ENCODE measurements at places on chromosomes 12 and 14.

- DNase-seq = no peak
Measured at GRCh38 chr12:52828156-52828555, 6.0 kb downstream of the KRT79 start.

GRCh38 chr12:5171701-5172100, 128.0 kb downstream of the KCNA5 start:
- DNase-seq = peak; percentile 25

- DNase-seq = no peak
Measured at GRCh38 chr12:109771746-109772621, 58.4 kb downstream of the FAM222A start.

DNA sequence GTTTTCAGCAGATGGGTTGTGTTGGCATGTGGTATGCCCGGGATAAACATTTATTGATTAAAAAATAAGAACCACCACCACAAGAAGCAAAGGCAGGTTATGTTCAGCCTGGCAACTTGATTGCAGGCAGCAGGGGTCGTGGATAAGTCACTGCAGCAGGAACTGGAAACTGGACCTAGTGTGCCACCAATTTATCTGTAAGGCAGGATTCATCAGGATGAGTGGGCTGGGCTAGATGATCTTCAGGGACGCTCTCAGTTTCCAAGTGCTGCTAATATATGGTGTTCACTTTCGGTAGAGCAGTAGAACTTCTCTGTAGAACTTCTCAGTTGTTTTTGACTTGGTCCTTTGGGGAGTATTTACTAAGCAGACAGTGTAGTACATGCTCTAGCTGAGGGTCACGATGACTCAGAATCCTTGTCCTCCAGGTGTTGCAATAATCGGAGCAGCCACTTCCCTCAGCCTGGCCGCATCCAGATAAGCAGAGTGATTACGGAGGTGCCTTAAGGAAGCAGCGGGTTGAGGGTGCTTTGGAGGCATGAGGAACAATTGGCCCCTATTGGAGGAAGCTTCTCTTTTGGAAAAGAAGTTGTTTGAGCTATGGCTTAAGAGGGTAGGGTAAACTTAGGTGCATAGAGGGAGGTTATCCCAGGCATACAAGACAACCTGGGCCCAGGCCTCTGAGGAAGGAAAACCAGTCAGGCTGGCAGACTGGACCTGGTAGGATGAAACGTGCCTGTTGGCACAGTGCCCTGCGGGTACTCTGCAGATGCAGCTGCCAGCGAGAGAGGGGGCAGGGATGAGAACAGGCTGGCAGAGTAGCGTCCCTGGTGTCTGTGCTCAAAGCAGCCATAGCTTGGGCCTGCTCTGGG, 104.0 kb downstream of the GPR135 start:
- DNase-seq = no peak

- DNase-seq = peak; percentile 57
Measured at GRCh38 chr12:123928274-123928865, 44.3 kb downstream of the CCDC92 start.

DNA sequence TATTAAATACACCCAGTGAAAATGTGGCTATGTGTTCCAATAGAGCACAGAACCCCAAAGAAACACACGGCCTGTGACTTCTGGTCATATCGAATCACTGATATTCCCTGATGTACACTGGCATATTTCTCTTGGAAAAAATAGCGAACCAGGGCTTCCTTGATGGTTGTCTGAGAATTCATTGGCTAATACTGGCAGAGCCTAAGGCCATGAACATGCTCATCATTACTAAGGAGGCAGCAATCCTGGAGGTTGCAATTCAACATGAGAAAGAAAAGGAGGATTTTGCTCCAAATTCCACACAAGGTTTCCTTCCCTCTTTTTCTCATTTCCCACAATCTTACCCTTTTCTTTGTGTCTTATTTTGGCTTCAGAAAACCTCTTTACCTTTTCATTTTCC, 212.9 kb upstream of the HMGA2 start:
- DNase-seq = no peak

- DNase-seq = no peak
Measured at GRCh38 chr14:55556929-55557623, 22.9 kb upstream of the KTN1 start.

DNA sequence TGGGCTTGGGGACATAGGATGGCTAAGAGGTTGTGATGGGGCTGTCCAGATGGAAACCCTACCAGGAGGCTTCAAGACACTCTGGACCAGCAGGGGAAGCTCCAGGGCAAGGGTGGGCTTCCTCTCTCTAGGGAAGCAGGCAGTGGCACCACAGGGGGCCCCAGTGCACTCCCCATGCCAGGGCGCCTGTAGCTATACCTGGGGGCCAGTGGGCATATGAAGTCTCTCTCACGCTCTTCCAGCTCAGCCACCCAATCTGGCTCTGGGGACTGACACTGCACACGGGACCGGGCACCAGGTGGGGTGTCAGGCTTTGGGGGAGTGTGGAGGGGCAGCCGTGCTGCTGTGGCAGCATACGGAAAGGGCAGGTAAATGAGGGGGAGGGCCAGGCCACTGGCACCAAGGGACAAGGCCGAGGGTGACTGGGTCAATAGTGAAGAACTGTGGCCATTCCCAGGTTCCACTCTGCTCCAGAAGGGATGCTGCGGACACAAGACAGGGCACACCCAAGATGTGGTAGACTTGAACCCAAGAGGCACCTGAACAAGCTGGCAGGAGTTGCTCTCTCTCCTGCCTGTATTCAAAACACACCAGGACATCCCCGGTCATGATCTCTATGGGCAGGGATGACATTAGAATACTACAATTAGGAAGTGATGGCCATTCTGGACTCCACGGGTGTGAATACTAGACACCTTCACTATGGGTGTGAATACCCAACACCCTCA, 27.5 kb downstream of the RFLNA start:
- DNase-seq = no peak

DNA sequence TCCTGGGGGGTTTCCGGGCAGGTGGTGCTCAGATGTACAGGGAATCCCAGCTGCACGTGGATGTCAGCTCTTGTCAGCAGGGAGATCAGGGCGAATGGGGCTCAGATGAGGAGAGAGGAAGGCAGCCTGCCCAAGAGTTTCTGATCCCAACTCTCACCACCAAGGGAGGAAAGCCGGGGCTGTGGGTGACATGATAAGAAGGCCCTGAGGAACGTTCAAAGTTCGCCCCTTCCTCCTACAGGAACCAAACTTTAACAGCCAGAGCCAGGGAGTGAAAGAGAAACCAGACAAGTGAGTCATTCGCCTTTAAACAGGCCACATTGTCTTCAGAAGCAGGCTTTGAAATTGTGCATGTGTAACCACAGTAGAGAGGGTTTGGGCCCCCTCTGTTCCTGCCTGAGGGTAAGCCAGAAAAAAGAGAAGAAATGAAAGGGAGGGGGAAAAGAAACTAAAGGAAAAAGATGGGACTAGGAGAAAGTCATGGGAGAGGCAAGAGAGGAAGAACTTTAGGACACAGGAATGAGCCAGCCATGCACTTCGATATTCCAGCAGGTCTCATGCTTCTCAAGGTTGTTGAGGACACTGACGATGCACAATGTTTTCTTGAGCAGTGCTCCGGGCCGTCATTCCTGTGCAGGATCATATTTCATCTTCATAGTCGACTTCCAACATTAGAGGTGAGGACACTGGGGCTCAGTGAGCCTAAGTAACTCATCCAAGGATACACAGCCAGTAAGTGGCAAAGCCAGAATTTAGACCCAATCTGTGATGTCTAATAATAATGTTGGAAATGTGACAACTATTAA, 691.4 kb upstream of the TBX3 start:
- peak; percentile 41 for DNase-seq

DNA sequence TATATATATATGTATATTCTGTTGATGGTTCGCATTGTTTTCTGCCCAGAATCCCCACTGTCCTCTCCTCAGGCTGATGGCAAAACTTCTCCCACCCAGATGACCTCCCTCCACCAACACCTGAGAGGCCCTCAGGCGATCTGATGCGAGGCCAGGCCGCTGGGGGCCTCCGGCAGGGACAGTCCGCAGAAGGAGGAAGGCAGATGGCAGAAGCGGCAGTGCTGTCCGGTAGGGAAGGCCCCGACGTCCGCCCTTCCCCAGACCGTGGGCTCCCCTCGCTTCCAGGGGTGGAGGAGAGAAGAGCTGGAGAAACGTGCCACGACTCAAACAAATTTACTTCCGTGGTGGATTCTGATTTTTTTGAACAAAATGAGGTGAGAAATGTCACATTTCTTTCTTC, 178.3 kb upstream of the RGS6 start:
- DNase-seq = no peak

DNA sequence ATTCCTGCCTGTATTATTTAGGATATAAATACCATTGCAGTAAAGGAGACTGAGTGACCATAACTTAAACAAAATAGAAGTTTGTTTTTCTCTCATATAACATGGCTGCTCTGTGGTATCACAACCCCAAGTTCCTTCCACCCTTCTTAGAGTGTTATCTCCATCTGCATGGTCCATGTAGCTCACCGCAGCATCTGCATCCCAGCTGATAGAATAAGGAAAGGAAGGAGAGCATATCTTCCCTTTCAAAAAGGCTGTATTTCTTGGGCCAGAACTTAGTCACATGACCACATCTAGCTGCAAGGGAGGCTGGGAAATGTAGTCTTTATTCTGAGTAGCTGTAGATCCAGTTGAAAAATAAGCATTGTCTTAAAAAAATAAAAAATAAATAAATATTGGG, 184.8 kb upstream of the NUDT4 start:
- DNase-seq = no peak

GRCh38 chr12:75444429-75445136, 36.0 kb upstream of the GLIPR1 start:
- no peak for DNase-seq

- DNase-seq = peak; percentile 28
Measured at GRCh38 chr14:56659964-56660551, 80.5 kb downstream of the TMEM260 start.

DNA sequence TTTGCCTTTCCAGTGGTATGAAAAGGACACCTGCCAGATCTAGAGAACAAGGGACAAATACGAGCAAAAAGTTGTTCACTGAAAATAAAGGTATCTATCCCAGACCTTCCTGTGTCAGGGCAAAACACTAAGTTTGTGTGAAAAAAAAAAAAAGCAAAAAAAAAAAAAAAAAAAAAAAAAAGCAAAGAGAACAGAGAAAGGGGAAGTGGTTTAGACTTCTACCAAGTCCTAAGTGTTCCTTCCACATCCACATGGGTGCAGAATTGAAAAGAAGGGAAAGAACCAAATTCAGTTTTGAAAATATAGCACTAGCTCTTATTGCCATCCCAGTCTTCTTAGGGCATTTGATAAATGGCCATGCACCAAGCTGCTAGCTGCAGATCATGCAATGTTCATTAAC, 41.7 kb downstream of the ZCRB1 start:
- DNase-seq = no peak

- no peak for DNase-seq
Measured at GRCh38 chr12:34605510-34605887, 583.2 kb downstream of the ALG10 start.

DNA sequence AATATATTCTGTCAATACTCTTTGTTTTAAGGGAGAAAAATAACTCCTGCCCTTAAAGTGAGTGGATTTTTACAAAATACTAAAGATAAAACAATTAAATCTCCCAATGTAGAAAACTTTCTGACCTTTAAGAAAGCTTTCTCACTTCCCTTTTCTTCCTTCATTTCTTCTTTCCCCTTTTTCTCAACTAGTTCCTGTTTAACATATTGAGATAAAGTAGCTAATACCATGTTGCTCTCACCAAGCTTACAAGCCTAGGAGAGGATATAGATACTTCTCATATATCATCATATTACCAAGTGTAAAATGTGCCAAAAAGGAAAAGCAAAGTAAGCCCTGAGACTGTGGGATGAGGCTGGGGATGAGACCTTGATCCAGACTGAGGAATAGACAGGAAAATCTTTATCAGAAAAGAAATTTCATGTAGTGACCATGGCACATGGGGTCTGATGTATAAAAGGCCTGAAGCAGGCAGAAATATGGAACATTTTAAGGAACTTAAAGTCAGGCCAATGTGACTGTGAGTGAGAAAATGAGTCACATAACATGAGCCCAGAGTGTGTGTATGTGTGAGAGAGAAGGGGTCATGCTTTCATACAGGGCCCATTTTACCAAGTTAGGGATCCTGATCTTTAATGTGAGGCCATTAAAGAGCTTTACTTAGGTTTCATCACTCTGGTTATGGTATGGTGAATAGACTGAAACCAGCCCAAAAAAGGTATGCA, 1.6 kb upstream of the RPL10L start:
- no peak for DNase-seq

DNA sequence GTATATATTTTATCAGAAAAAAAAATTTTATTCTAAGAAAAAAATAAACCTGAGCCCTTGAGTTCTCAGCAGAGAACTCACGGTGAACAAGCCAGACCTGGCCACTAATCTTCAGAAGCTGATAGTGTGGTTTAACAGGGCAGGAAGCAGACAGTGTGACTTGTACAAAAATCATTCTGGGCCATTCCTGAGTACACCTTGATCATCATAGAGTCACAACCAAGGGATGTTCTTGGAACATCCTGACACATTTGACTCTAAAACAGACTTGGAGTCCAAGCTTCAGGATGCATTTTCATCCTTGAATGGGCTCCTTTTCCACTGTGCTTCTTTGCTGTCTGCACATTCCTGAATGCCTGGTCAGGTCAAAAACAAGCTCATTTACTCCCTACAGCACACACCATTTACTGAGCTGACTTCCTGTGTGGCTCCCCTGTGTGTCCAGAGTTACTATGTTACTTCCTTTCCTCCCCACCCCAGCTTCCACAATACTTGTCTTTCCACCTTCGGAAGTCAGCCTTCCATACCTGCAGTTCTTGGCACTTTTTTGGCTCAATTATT, 112.0 kb downstream of the ANO6 start:
- no peak for DNase-seq

GRCh38 chr14:96038920-96039632, at the start of gene C14orf132:
Gene C14orf132, plus strand, starts transcription at chr14:96039362. Its CDS starts 139 bp downstream, at chr14:96039501.
- DNase-seq = peak; percentile 46

GRCh38 chr12:89477633-89478279, 46.8 kb downstream of the GALNT4 start:
- no peak for DNase-seq

- no peak for DNase-seq
Measured at GRCh38 chr12:132356691-132357622, 27.6 kb upstream of the GALNT9 start.

DNA sequence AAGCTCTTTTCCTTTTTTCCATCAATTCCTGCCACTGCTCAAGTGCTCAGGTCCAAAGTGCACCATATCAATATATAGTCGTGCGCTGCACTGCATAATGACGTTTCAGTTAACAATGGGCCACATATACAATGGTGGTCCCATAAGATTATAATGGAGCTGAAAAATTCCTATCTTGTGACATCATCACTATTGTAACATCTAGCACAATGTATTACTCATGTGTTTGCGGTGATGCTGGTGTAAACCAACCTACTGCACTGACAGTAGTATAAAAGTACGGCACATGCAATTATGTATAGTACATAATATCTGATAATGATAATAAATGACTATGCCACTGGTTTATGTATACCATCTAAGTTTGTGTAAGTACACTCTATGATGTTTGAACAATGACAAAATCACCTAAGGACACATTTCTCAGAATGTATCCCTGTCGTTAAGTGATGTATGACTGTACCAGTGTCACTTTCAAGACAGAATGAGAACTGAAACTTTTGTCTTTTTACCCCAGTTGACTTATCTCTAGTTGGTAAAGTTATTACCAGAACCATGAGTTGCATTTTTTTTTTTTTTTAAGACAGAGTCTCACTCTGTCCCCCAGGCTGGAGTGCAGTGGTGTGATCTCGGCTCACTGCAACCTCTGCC, 53.7 kb upstream of the INSM2 start:
- DNase-seq = peak; percentile 8

GRCh38 chr12:58583529-58583928, 336.8 kb downstream of the LRIG3 start:
- DNase-seq = no peak

Measured in MM.1S (cell line).